ENCODE measurements at places on chromosomes 7 and 10.

GRCh38 chr10:110918269-110918642 lies 724 bp downstream of the BBIP1 start:
- no peak for DNase-seq

DNA sequence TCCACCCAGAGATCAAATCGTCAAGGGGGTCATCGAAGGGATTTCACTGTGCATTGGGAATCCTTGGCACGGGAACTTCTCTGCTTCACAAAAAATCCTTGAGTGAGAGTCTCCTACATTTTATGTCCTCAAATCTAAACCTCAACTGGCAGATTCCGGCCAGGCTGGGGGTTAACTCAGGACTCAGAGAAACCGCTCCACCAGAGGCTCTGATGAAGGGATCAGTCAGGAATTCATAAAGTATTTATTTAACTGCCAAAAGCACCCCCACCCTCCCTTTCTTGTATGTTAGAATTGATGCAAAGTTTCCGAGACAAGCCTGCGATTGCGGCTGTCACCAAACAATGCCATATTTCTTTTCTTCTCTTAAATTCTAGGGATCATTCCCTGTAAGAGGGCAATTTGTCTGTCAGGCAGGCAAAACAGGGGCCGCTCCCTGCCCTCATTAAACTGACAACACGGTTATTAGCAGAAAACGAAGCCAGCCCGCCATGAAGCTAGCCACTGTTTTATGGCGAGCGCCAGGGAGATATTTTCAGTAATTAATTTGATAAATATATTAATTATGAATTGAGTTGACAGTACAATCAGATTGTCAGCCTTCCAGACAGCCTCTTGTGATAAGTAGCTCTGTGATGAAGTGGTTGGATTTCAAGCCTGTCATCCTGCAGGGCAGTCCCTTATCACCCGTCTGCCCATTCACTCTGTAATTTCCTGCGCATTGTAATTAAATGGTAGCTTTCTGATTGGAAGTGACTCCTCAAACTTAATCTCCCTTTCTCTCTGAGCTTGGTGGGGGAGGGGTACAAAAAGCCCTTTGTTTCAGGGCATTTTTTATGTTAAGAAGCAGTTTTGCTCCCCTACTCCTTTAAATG lies 153.0 kb upstream of the GPR26 start:
- no peak for DNase-seq

- DNase-seq: no peak
These were observed 2.1 kb downstream of the MTURN start for GRCh38 chr7:30136743-30137485.

- DNase-seq: no peak
These were observed 64.0 kb downstream of the HYCC1 start for GRCh38 chr7:22949944-22950343.

DNA sequence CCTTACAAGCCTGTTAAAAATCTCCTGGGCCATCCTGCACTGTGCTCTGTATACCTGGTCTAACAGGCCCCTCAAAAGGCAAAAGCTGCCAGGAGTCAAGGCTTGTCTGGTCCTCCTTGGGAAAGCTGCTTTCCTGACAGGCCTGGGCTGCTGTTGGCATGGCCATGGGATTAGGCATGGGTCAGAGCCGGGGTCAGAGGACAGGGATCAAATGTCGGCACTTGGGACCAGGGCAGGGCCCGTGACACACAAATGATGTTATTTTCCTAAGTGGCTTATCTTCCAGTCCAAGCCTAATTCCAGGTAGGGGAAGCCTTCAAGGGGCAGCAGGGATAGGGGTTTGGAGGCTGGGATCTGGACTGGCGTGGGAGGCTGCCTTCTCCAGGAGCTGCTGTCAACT lies 191.5 kb upstream of the GPR26 start:
- no peak for DNase-seq

- DNase-seq: no peak
These were observed 15.8 kb upstream of the YAE1 start for GRCh38 chr7:39550411-39550810.

- no peak for DNase-seq
These were observed 225.7 kb upstream of the AOAH start for GRCh38 chr7:36949711-36950600.

- no peak for DNase-seq
These were observed 747.3 kb upstream of the CELF2 start for GRCh38 chr10:10270126-10271050.
